T-helper 1 cell (primary cell): ENCODE measurements at places on chromosomes 5 and 9.

- DNase-seq, result no peak
Measured at GRCh38 chr5:170554521-170555267, 50.9 kb downstream of the KCNIP1 start.

- DNase-seq, result peak; percentile 71
Measured at GRCh38 chr9:137034709-137035506, 3.0 kb upstream of the FUT7 start.

GRCh38 chr9:80188579-80188978 lies 616.8 kb downstream of the TLE4 start:
- DNase-seq, result no peak

- DNase-seq, result no peak
Measured at GRCh38 chr9:5988265-5988664, 27.2 kb downstream of the RANBP6 start.

DNA sequence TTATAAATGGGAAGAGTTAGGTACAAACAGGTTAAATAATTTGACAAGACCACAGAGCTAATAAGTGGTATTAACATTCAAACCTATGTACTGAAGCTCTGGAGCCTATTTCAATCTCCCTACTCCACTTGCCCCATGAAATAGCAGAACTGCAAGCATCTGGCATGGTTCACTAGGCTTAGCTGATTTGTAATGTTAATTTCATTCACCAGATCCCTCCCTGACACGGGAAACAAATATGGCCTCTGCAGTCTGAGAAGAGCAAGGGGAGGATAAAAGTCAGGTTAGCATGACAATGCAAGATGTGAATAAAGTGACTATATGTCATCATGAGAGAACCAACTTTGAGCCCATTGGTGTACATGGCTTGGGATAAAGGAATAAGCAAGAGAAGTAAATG lies 428.8 kb downstream of the BRINP1 start:
- DNase-seq, result no peak

DNA sequence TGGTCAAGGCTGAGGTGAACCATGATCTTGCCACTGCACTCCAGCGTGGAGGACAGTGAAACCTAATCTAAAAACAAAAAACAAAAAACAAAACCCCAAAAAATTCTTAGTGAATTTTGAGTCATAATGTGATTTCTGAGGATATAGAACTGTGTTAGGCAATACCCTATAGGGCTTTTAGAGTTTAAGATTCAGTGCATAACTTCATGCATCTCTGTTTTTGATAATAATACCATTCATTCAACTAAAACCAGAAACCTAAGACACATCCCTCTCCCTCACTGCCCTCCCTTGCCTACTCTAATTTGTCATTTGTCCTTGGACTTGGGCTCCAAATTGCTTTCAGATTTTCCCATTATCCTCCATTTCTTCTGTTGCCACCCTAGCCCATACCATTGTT lies 405.7 kb upstream of the EDIL3 start:
- DNase-seq, result no peak

- DNase-seq, result no peak
Measured at GRCh38 chr5:101009758-101010519, 106.9 kb upstream of the ST8SIA4 start.

DNA sequence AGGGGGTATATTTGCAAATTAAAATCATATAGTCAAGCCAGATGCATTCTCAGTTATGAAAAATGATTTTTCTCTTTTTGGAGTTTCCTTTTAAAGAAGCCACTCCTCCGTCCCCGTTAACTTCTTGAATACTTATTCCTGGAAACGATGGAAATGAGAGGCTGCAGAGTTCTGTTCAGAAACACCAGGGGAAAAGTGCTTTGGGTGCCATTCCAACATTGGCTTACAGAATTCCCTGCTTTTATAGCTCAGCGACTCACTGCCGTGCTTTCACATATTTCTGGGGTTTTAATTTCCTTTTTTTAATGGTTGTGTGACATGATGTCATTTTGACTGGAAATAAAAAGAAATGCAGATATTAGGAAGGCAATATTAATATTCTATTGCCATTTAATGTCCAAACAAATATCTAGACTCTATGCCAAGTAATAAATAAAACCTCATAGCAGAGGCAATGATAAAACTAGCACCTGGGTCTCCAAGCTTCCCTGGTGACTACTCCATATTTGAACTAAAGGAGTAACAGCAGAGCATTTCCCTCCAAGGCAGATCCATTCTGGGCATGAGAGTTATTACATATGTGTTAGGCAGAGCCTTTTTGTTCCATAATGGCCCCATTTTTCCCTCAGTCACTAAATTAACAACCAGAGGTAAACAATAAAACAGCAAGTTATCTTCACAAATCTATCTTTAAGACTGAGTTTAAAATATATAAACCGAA lies 363.4 kb downstream of the EBF1 start:
- no peak for DNase-seq

DNA sequence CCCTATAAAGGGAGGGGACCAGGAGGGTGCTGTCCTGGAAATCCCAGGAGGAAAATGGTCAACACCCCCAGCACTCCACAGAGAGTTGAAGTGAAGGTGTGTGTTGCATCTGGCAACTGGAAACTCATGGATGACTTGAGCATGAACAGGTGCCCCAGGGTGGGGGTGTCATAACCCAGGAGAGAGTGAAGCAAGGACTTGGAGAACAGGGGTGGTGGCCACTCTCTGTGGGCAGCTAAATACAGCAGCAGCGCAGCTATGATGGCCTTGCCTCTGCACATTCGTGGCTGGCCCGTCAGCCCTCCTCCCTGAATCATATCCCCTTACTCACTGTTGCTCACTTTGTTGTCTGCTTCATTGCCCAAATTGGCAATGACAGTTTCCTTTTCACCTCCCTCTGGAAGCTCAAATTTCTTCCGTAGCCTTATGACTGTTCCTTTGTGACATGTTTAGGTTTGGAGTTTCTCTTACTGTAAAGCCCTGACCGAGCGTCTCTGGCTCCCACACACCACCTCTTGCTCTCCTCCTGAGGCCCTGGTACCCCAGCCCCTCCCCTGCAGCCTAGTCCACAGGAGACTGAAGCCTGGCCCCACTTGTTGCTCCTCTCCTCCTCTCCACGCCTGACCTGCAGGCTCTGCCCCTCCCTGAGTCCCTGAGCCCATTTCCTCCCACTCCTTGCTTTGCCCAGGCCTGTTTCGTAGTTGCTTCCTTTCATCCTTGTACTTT lies 185.8 kb downstream of the CD180 start:
- DNase-seq, result no peak

GRCh38 chr9:86754581-86755560 lies 192.4 kb downstream of the GAS1 start:
- no peak for DNase-seq

DNA sequence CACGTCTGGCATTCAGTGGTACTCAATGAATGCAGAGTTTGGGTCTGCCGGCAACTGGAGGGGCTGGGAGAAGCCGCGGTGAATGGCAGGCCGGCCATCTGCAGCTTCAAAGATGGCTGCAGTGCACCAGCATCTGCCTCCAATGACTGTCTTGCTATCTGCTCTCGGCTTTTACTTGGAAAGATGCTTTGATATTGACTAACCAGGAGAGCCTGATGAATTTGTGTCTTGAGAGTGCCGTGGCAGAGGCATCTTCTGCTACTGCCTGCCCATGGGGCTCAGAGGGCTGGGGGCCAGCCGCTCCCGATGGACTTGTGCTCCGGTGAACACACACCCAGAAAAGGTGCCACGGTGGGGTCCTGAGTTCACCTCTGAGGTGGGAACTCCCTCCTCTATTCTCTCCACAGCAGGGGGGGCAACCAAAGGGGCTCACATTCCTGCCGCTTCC lies 164.5 kb downstream of the COL23A1 start:
- DNase-seq, result no peak
